ENCODE measurements at places on chromosomes 12 and 14.
A peak's percentile ranks its signal among the peaks of the same experiment; 100 is the strongest.

GRCh38 chr14:52950898-52951680 is at the start of gene FERMT2:
Gene FERMT2, minus strand, starts transcription at chr14:52951050. Its CDS starts 482 bp downstream, at chr14:52950568.
- DNase-seq, result peak; percentile 92

- DNase-seq, result no peak
Observed at GRCh38 chr12:125633686-125634085, 568.5 kb downstream of the AACS start.

DNA sequence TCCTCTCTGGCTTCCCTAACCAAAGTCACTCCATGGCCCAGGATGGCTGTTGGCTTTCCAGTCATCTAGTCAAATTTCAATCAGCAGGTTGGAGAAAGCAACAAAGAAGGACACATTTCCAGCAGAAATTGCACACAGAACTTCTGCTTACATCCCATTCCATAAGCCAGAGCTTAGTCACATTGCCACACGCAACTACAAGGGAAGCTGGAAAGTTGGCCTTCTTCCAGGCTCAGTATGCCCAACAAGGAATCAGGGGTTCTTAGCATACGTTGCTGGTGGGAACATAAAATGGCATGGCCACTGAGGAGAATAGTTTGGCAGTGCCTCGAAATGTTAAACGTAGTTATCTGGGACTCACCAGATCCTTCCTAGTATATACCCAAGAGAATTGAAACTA is 9.3 kb upstream of the APPL2 start:
- DNase-seq, result no peak

DNA sequence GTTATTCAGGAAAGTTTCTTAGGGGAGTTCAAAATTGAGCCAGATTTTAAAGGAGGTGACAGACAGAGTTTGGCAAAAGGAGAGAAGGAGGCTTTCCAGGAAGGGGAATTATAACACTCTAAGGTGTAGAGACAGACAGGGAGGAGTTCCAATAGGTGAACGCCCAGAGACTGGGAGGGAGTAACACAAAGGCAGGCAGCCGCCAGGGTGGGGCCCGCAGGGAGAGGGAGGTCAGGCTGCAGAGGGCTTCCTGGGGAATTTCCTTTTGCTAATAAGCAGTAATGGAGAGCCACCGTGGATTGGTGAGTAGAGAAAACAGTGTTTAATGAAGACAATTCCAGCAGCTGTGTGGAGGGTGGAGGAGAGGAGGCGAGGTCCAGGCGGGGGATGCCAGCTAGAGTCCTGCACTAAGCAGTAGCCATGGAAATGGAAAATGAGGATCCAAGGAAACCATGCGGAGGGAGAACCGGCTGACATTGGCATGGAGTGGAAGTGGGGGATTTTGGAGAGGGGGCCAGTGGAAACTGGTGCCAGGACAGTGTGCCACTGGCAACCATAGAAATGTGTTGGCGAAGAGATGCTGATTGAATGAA is 22.2 kb downstream of the GRIN2B start:
- no peak for DNase-seq

DNA sequence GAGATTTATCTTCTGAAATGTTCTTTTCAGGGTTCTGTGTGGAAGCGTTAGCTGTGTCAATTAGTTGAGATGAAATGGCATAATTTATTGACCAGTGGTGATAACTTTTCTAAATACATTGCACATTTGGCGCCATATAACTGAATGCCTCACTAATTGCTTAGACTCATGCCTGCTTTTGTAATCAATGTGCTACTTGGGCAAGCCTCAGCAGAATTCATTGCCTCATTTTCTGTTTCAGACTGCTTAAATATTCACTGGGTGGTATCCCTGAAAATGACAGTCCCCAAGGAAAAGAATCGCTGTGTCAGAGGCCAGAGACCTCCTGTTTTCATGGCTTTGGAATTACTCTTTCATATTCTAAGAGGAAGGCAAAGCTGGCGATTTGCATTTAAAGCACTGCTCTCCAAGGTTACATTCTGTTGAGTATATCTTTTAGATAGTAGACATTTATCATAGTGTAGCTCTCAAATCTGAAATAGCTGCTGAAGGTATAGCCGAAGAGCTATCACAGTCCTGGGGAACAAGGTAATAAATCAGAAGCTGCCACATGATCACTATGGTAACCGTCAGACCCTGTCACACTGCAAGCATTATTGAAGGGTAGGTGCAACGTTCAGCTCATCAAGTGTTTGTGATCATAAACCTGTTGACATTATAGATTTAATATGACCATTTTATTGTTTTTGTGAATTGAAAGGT is 297.3 kb upstream of the E2F7 start:
- no peak for DNase-seq

- peak; percentile 20 for DNase-seq
Observed at GRCh38 chr14:58292187-58292586, 6.2 kb upstream of the ARID4A start.

GRCh38 chr14:96710060-96710666 is 87.0 kb upstream of the VRK1 start:
- DNase-seq, result no peak

DNA sequence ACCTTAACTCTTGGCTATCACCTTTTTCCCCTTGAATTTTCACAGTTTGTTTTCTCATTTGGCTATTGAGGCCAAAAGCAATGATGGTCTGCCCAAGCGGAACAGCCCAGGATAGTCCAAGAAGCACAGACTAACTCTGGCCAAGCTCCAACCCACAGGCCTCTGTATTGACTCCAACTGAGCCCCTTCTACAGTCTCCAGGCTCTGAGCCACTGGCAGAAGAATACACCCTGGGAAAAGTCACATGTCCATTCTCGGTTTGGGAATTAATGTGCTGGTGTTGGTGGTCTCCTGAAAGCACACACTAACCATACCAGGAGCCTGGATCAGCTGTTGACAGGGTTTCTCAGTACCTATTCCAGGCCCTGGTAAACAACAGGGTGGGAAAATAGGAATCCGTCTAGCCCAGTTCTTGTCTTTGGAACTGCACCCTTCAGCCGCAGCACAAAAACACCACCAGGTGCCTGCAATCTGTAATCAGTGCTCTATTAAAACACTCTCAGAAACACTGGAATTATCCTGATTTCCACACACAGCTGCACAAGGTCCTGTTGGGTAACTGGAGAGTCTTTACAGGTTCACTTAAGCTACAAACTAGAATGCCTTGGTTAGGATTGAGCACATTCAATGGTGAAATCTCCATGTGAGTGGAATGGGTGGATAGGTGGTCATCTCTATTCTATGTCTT is 63.6 kb downstream of the STXBP6 start:
- DNase-seq, result no peak

- no peak for DNase-seq
Observed at GRCh38 chr12:123475246-123475703, 17.3 kb downstream of the SNRNP35 start.

DNA sequence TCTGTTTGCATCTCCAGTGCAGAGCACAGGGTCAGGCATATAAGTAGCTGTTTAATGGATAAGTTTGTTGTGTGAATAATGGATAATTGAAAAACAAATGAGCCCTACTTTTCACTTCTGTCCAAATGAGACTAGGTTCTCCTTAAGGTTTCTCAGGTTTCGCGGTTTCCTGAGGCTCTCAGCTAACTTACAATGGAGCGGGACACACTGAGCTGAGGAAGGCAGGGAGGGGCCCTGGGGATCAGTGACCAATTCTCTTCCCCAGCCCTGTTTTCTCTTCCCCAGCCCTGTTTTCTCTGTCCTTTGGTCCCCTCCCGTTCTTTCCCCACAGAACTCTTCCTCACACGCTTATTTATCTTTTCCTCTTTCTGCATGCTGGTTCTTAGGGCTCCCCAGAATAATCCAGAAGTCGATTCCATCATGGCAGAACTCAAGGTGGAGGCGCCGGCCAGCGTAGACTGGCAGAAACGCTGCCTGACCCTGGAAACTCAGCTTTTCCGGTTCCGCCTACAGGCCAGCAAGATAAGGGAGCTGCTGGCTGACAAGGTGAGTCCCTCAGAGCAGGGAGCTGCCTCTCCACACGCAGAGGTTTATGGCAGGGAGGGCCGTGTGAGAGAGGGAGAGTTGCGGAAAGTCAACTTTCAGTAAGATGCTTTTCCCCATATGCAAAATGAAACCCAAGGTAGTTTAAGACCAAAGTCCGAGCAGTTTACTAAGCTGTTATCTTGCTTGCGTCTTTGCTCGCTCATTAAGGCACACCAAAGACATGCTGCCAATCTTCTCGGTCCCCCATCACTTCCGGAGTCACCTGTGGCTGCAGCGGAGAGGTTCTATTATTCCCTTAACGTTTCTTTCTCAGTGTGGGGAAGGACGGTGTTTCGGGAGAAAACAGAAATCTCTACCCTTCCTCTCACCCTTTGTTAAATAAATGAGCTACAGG is 8.6 kb downstream of the PLEKHH1 start:
- no peak for DNase-seq

- no peak for DNase-seq
Observed at GRCh38 chr14:52091928-52092327, 23.1 kb upstream of the NID2 start.

DNA sequence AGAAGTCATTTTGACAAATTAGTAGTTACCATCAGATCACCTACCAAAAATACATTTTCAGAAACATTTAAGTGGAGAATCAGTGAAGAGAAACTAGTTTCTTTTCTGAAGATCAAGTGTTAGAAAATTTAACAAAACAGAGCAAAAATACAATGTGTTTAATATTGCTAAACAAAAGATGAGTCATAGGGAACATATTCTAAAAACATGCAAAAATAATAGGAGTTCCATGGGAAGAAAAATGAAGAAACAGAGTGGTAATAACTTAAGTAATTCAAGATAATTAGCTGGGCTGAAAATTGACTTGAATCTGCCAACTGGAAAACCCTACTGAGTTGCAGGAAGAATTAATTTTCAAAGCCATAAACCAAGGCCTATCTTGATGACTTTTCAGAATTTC is 111.5 kb upstream of the KITLG start:
- DNase-seq, result no peak

- DNase-seq, result no peak
Observed at GRCh38 chr14:23195552-23196101, 12.2 kb upstream of the SLC7A8 start.

GRCh38 chr14:74297986-74298385 is 4.7 kb downstream of the ABCD4 start:
- no peak for DNase-seq

DNA sequence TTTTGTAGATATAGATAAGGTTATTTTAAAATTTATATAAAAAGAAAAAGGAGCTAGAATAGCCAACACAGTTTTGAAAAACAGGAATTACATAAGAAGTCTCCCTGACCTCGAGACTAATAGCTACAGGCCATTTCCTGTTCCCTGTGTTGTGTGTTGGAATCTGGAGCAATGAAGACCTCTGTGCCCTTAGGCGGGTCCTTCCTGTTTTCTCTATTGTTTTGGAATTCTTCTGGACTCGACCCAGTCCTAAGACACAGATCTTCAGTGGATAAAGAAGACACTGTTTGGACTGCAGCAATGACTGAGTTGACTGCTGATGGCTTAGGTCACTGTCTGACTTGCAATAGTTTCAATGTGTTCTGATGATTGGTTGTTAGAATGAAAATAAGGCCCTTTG is 26.2 kb downstream of the SNRPF start:
- peak; percentile 39 for DNase-seq

DNA sequence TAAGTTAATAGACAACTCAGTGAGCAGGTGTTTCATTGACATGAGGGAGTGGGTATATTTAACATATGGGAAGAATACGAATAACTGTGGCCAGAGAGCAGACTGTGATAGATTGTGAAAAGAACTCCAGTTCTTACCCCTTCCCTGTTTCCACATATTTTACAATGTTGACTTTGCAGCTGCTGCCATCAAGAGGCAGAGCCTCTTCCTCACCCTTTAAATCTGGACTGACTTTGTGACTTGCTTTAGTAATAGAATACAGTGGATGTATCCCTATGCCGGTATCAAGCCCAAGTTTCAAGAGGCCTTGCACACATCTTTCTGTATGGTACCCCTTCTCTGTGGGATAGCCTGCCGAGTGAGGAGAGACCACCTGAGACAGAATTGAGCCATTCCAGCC is 356.7 kb downstream of the ETNK1 start:
- DNase-seq, result peak; percentile 15

- no peak for DNase-seq
Observed at GRCh38 chr12:88413646-88414045, 166.6 kb downstream of the KITLG start.

DNA sequence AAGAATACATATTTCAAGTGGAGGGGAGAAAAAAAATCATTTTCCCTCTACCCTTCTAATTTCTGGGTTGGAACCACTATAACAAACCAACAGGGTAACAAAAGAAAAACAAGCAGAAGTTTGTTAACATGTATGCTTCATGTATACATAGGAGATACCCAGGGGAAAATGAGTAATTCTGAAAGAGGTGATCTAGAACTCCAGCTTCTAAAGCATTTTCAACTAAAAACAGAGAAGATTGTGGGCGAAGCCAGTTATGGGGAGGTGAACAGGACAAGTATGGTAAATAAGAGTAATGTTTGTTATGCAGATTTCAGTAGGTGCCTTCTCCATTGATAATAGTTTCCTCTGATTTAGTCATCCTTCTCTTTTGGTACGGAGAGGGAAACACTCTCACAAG is 16.7 kb downstream of the FNTB start:
- DNase-seq, result no peak

DNA sequence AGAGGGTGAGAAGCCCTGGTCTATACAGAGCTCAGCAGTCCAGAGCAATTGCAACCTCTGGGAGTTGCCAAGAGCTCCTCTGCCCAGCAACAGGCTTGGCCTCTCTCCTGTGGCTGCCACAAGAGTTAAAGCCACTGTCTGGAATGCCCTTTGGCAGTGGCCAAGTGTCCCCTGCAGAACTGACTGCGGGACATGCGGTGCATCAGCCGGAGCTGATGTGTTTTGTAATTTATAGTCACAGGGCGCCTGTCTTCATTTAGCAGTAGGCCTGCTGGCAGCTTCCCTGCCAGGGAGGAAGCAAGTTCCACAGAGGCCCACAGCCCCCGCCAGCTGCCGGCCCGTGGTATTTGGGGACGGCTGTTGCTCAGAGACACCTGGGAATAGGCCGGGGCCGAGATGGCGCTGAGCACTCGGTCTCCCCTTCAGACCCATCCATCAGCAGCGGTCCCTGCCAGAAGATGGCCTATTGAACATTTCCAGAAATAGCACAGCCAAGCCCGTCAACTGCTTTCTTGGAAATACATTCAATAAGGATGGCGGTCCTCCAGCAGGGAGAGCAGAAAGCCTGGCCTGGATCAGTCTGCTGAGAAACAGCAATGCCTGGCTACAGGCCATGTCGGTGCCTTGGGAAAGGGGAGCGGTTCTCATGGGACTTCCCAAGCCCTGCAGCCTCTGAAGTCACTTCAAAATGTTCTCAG is 217.4 kb downstream of the CRADD start:
- no peak for DNase-seq

DNA sequence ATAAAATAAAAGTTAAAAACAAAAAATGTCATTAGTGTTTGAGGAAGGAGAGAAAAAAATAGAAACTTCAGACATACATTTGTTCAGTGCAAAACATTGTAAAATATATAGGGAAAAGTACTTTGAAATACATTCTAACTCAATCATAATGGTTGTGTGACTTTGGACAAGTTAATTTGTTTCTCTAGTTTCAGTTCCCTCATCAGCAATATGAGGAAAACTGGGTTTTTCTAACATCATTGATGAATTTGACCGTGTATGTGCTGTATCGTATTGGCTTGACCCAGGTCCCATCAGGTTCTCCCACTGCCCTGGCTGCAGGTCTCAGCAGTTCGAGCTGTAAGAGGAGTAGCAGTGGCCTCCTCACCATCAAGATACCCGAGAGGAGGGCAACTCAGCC is 173.9 kb upstream of the ATF7IP start:
- DNase-seq, result no peak

Data from EL (cell line).